ENCODE measurements at places on chromosomes 2 and 18. TPM values are rescaled to one million over a fixed set of nuclear protein-coding genes. Genes with fewer than 3 reads are reported as not detected.

The CCDC102B gene
- 9.1 TPM for total RNA-seq

The PROKR1 gene
- total RNA-seq: 0.66 TPM

The GRP gene
- total RNA-seq: 4.7 TPM

The CTAGE1 gene
- total RNA-seq: not detected

The ZNF407 gene
- 30.1 TPM for total RNA-seq

The AQP12A gene
- not detected for total RNA-seq

The GPAT2 gene
- total RNA-seq: 11.7 TPM

The UBE2E3 gene
- 98.7 TPM for total RNA-seq

DNA sequence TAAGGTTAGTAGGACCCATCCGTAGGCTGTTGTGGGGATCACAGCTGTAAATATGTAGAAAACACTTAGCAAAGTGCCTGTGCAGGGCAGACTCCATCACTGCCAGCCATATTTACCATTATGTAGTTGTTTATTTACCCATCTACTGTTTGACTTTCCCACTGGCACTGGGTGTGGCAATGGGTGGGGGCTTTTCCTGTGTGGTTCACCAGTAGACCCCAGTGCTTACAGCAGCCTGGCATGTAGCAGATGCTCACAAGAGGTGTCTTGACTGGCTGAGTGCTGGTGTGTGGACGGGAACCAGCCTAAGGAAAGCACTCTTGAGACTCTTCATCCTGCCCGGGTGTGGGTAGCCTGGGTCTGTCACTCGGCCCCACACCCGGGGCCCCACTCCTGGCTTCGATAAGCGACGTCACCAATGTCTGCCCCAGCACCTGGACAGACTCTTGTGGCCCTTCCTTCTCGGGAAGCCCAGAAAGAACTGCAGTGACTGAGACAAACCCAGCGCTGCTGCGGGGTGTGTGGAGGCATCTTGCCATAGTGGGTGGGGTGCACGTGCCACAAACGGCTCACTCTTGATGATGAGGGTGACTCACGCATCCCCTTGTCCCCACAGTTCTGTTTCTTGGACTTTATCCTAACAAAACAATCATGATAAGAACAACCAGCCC is 78.3 kb downstream of the HDAC4 start:
- no peak for DNase-seq

GRCh38 chr2:56654936-56655335 is 471.1 kb downstream of the CCDC85A start:
- no peak for DNase-seq

- peak; percentile 68 for DNase-seq
Measured at GRCh38 chr18:36187193-36187825, at the start of gene MOCOS. Gene MOCOS (plus strand): TSS chr18:36187497. CDS start chr18:36187540, 43 bp downstream.

- DNase-seq: peak; percentile 55
Measured at GRCh38 chr2:98086491-98087446, at the start of gene VWA3B. Gene VWA3B (plus strand): TSS chr2:98087167. CDS start chr2:98093093, 5,926 bp downstream.

DNA sequence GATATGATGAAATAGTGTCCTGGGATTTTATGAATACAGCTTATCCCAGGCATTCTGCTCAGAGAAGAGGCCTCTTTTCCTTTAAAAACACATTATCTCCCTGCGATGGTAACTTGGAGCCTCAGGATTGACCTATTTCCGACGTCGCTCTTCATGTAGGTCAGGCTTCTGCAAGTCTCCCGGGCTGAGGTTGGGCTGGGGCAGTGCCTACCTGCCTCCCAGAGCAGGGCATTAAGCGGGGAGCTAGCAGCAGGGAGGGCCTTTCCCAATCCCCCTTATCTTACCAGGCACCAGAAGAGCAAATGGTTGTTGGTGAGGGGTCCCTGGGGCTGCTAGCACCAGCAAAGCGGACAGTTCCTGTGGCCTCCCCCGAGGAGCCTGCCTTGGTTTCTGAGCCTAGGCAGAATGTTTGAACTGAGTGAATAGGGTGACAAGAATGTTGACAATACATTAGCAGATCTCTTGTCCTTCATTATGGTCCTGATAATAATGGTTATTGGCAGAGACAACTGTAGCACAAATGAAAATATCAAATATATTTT is 60.2 kb downstream of the TRPM8 start:
- DNase-seq: no peak

GRCh38 chr2:174836995-174837390 is 72.7 kb upstream of the CHRNA1 start:
- no peak for DNase-seq

DNA sequence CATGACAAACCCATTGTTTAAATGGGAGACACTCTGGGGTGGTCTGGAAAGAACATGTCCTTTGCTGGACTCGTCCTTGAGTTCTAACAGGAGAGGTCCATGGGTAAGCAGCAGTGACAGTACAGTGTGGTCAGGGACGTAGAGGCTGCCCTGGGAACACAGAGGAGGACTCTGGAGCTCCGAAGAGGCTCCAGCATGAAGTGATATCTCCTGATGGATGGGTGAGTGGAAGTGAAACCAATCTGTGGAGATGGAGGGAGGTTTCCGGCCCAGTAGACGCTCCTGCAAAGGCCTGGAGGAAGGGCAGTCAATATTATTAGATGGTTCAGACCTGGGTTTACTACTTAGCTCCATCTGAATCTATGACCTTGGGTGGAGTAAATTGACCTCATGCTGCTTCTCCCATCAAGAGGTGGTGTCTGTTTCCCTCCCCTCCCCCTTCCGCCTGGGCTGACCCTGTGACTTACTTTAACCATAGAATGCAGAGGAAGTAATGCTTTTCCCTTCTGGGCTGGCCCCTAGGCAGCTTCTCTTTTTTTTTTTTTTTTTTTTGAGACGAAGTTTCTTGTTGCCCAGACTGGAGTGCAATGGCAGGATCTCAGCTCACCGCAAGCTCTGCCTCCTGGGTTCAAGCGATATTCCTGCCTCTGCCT is 2.3 kb upstream of the TFCP2L1 start:
- DNase-seq: no peak

DNA sequence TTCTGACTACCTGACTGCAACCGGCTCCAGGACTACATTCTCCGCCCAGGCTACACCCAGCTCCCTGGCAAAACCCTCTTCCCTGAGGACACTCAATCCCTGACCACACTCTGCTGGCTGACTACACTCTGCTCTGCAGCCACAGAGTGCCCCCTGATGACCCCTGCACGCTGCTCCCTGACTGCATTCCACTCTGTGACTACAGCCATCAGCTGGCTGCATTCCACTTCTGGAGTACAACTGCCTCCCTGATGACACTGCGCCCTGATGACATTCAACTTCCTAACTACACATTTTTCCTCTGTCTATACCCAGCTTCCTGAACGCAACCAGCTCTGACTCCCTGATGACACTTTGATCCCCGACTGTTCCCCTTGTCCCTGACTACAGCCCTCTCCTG is 71.3 kb upstream of the NRXN1 start:
- peak; percentile 27 for DNase-seq

DNA sequence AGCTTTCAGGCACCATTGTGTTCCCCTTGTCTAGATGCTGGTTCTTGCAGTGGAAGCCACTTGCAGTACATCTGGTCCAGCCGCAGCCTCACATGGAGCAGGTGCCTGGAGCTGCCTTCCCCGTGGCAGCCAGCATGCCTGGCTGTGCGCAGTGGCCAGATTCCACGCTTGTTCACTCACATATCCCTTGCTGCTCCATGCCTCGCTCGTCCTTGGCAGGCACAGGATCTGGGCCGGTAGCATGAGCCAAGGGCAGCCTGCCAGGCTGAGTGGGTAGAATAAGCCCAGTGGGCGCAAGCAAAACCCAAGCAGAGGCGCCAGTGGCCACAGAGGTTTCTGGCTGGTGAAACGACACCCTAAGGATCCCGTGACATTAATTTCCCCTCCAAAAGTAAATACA is 20.6 kb downstream of the TMX3 start:
- no peak for DNase-seq

DNA sequence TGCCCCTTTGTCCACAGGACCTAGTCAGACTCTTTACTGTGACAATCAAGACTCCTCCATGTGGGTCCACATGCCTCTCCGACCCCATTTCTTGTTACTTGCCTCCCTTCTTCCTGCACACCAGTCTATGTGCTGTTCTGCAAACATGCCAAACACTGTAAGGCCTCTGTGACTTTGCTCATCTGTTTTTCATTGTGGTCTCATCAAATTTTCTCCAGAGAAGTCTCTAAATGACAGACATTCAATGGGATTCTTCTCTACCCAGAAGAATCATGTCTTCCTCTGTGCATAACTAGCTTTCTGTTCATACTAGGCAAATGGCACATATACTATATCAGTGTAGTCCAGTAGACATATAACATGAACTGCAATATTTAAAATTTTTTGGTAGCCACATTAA is 43.0 kb upstream of the KCNE4 start:
- no peak for DNase-seq

GRCh38 chr2:69308338-69308737 is 78.7 kb downstream of the GFPT1 start:
- no peak for DNase-seq

GRCh38 chr2:143564419-143564818 is 435.2 kb downstream of the ARHGAP15 start:
- no peak for DNase-seq

GRCh38 chr2:132372276-132372675 is 44.3 kb upstream of the GPR39 start:
- no peak for DNase-seq

DNA sequence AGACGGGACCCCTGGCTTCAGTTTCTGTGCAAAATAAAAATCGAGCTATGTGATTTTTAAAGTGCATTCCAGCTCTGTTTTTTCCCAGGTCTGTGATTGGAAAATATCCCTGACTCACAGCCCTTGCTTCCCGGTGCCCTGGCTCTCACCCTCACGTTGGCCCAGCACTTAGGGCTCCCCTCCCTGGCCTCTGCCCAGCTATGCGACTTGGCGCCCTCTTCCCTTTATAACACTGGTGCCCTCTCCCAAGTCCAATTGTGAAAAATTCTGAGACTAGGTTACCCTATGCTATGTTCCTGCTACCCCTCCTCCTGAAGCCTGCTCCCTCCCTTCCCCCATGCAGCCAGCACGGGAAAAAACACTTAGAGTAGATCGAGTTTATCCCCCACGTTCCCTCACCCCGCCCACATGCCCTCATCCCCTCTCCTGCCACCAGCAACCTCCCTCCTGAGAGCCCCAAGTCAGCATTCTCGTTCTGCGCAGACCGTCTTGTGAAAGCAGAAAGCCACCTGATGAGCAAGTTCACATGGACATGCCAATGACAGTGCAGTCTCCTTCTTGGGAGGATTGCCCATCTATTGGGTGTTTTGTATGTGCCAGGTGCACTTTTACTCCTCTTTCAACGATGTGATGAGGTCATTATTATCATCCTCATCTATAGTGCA is 228.8 kb downstream of the VAPA start:
- DNase-seq: no peak

GRCh38 chr2:138838851-138839620 is 58.8 kb upstream of the NXPH2 start:
- no peak for DNase-seq

GRCh38 chr2:151176661-151177060 is 85.0 kb downstream of the RBM43 start:
- no peak for DNase-seq

GRCh38 chr18:69215161-69215560 is 185.5 kb upstream of the DOK6 start:
- DNase-seq: no peak

- no peak for DNase-seq
Measured at GRCh38 chr18:3111523-3112240, 98.7 kb upstream of the LPIN2 start.

DNA sequence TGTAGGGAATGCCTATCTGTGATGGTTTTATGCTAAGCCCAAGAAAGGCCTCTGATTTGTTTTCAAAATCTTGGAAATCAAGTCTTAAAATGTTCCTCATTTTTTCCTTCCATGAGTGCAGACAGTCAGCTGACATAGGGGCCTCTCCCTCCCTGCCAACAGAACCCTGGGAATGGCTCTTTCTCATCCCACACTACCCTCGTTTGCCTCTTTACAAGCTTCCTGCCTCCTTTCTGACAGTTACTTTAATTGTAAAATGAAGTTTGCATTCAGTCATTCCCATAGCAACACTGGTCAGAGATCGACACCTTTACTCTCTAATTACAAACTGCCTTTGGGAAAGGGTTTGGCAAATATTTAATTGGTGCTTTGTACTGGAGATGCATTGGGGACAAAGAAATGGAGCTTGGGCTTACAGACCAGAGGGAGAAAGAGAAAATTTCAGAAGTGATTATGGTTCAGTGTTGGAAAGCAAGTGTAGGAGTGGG is 25.4 kb downstream of the KIF5C start:
- DNase-seq: no peak

GRCh38 chr2:54306556-54306955 is 50.5 kb upstream of the TSPYL6 start:
- DNase-seq: no peak

DNA sequence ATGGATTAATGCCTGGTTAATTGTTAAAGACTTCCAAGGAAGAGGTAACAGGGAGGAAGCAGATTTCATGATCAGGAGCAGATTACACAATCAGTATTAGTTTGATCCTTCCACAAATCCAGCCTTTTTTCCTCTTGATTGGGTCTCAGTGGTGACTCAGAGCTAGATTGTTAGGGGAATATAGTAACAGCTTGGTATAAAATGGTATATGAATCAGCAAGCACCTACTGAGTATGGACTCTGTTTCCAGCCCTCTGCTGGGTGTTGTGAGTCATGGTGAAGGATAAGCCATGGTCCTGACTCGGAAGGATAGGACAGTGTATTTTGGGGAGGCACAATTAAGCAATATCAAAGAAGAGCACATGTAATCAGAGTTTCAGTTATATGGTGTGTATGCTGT is 272.4 kb upstream of the DPP10 start:
- no peak for DNase-seq

Measured in breast epithelium (tissue), 4 donors.